ENCODE measurements at places on chromosomes 5 and 9. TPM values are rescaled to one million over a fixed set of nuclear protein-coding genes. Genes with fewer than 3 reads are reported as not detected.

- no peak for DNase-seq
These were observed 445.3 kb upstream of the ZNF462 start for GRCh38 chr9:106417685-106418084.

DNA sequence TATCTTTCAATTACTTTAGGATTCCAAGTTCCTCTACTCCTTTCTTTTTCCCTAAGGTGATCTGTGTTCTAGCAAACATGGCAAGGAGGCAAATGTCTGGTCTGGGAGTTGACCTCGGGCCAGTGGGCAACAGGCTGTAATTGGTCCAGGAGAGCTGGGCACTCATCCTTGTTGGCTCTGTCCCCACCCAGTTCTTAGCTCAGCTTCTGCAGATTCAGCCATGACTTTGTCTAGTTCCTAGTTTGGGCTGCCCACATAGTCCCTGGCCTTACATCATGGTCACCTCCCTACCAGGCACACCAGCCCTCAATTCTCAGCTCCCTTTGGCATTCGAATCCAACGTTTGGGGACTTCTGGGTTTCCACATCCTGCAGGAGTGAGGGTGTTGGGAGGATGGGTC is 92.1 kb upstream of the DAP start:
- DNase-seq: no peak

DNA sequence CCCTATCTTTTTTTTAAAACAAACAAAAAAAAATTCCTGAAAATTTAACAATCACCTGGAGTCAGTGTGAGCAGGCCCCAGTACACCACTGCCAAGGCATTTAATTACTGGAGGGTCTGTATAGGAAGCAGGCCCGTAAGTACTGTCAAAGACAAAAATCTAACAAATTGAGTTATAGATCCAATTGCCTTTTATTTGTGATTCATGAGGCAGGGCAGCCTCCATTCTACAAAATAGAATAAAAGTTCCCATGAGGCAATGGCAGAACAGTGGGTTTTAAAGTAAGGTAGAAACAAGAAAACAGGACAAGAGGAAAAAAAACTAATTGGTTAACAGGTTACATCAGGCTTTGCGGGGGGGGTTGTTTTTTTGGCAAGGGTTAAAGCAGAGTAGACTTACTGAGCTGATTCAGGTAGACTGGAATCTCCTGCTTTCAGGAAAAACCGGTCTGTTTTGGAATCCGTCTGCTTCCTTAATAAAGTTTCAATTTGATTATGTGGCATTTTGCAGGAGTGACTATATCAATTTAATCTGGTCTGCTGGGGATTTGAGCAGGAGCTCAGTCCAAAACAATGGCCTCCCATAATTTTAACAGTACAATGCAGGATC is 48.9 kb downstream of the AUH start:
- no peak for DNase-seq

GRCh38 chr5:115770466-115770865 is 46.0 kb downstream of the CDO1 start:
- no peak for DNase-seq

DNA sequence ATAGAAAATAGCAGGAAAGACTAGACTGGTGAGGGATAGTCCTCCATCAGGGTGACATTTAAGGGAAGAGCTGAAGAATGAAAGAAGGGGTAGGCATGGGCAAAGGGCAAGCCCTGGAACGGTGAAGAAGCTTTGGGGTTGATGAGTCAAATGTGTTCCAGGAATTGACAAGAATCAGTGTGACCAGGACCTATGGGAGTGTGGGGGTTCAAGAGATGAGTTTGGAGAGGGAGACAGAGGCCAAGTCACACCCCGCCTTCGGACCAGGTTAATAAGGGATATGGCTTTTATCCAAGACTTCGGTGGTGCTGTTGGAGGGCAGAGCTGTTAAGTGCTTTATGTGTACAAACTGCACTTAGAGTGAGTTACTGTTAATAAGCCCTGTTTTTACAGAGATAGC is 920 bp downstream of the PMPCA start:
- DNase-seq: no peak

TYRP1 gene
- 2.9 TPM for polyA plus RNA-seq

PCDHGA1 gene
- polyA plus RNA-seq: not detected

- no peak for DNase-seq
These were observed 105.6 kb downstream of the PPP2R2B start for GRCh38 chr5:146772881-146773466.

GRCh38 chr9:79731171-79731890 is 159.6 kb downstream of the TLE4 start:
- DNase-seq: no peak

- no peak for DNase-seq
These were observed 30.1 kb upstream of the ZBED3 start for GRCh38 chr5:77117161-77117560.

GRCh38 chr9:37859043-37859442 is 44.9 kb downstream of the SLC25A51 start:
- no peak for DNase-seq

HAPLN1 gene
- polyA plus RNA-seq: 0.67 TPM

NUP214 gene
- 27.5 TPM for polyA plus RNA-seq
